Thyroid gland (tissue), 4 donors: ENCODE measurements at places on chromosomes 3 and 15.
A peak's percentile ranks its signal among the peaks of the same experiment; 100 is the strongest.

- DNase-seq = no peak
These were observed 32.1 kb downstream of the IMPG2 start for GRCh38 chr3:101288294-101288693.

DNA sequence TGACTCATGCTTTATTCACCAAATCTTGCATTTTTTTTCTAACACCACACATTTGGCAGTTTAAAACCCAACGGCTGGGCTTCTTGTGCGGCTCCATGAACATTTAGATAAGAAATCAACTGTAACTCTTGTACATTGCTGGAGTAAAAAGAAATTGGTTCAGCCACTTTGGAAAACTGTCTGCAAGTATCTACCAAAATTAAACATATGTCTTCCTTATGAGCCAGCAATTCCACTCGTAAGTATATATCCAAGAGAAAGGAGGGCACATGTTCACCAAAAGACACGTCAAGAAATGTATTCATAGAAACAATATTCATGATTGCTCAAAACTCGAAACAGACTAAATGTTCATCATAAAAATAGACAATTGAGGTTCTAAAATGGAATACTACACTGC, 291.9 kb upstream of the POU1F1 start:
- DNase-seq = no peak

DNA sequence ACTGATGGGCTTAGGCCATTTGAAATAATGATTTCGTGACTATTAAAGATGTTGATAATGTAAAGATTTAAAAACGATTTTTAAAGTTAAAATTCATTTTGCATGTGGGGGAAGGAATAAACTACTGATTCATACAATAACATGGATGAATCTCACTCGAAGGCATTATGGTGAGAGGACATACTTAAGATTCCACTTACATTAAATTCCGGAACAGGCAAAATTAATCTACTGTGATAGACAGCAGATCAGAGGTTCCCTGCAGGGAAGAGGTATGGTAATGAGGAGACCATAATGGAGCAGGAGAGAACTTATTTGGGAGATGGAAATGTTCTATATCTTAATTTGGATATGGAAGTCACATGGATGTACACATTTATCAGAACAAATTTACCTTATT, 28.4 kb upstream of the RAB6B start:
- no peak for DNase-seq

DNA sequence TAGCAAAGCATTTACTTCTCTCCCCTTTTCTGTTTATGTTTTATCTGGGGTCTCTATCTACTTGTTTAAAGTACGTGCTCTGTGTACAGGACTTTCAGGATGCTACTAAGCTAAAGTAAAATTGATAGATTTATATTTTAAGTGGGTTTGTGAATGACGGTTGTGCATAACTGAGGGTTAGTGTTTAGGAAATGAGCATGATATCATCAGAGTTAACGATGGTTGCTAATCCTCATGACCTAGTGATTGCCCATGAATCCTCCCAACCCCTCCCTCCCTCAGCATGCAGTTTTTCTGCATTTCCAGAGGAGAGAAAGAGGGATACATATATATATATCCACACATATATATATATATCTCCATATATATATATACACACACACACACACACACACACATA, 957.2 kb downstream of the TUSC7 start:
- DNase-seq = no peak

DNA sequence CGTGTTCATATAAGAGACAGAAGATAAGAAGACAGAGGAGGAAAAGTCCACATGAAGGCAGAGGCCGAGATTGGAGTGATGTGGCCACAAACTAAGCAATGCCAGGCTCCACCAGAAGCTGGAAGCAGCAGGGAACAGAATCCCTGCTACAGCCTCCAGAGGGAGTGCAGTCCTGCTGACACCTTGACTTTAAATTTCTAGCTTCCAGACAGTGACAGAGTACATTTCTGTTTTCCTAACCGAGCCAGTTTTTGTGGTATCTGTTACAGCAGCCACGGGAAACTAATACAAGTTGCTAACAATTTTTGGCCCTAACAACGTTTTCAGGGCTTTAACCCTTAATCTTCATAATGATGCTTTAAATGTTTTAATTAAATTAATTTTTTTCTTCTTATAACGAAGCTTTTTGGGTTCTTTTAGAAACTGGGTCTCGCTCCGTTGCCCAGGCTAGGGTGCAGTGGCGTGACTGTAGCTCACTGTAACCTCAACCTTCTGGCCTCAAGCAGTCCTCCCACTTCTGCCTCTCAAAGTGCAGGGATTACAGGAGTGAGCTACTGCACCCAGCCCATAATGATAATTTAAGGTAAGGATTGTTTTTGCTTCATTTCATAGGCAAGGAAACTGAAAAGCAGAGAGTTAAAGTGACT, 202.3 kb upstream of the PROK2 start:
- no peak for DNase-seq

DNA sequence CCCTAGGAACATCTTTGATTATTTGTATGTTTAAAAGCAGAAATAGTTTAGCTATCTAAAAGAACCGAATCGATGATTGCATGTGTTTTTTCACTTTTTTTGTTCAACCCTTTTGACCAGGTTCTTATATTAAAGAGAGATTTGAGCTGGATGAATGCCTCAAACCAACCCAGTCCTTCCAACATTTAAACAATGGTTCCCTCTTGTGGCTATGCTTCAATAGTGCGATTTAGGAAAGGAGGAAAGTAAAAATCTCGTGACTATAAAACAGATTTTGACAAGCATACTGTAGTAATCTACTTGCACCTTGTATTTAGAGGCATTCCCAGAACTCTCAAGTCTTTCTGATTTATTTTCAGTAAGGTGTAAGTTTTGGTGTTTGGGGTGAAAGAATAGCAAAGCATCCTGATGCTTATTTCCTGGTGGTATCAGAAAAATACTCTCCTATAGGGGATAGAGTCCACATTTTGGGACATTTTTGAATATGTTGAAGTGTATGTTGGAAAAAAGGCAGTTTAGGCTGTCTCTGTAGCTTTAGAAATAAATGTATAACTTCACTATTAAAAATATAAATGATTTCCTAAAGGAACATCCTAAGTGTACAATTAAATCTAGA, 159.6 kb upstream of the KCNH8 start:
- no peak for DNase-seq

DNA sequence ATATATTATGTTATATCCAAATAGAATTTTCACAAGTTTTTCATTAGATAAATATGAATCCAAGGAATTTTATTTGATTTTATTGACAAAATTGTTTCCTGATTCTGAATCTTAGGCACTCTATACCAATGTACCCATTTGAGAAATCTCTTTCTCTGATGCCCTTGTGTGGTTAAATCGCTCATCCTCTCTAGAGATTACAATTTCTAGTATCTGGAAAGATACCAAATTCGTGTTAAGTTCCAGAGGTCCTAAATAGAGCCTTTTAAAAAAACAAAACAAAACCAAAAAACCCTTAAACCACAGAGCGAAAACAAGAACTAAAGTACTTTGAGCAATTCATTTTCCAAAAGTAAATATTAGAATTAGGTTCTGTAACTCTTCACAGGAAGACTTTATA, 20.0 kb downstream of the SATB1 start:
- no peak for DNase-seq

DNA sequence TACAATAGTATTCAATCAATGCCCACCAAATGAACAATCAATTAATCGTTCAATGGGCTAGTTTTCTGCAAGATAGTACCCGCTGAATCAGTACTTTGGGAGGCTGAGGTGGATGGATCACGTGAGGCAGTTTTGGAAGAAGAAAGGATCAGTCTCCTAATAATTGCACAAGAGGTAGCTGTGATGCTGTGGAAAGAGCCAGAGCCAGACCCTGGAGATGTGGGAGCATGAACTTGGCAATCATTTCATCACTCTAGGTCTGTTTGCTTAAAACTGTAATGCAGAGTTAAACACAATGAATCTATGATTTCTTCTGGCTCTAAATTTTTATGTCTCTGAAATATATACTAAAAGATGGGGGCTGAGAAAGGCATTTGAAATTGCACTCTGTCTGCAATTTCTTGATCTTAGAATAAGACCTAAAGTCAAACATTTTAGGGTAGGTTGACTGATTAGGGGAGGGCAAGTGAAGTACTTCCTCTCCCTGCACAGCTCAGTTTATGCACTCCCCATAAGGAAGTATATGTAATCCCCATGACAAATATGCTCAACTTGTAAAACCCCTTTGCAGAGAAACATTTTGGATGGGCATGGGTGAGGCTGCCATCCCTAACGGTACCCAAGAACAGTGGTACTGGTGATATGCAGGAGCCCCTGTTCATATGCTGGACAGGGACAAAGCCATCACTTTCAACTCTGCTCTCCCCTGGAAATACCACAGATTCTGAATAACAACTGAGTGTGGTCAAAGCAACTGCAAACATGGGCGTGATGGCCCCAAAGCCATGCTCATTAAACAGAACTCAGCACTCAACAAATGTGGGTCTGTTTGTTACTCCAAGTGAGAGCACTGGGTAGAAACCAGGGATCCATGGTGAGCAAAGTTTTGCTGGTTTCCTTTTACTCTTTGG, 28.6 kb upstream of the SPATA12 start:
- DNase-seq = no peak

GRCh38 chr15:59615661-59616060, 4.1 kb downstream of the GCNT3 start:
- peak; percentile 57 for DNase-seq

DNA sequence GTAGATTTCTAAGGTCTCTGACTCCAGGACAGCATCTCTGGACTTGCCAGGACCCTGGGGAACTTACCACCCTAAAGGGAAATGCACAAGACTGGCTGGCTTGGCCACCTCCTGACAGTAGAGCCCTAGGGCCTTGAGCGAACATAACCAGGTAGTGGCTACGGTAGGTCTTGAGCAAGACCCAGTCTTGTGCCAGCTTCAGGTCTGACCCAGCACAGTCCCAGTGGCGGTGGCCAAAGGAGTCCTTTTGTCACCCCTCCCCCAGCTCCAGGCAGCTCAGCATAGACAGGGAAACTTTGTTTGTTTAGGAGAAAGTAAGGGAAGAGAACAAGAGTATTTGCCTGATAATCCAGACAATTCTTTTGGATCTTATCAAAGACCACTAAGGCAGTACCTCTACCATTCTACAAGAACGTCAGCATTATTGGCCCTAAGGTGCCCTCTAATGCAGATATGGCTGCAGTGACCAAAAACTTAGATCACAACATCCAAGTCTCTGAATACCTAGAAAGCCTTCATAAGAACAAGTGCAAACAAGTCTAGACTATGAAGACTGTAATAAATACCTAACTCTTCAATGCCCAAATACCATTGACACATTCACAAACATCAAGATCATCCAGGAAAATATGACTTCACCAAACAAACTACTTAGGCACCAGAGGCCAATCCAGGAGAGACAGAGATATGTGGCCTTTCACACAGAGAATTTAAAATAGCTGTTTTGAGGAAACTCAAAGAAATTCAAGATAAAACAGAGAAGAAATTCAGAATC, 38.7 kb upstream of the FBN1 start:
- no peak for DNase-seq

DNA sequence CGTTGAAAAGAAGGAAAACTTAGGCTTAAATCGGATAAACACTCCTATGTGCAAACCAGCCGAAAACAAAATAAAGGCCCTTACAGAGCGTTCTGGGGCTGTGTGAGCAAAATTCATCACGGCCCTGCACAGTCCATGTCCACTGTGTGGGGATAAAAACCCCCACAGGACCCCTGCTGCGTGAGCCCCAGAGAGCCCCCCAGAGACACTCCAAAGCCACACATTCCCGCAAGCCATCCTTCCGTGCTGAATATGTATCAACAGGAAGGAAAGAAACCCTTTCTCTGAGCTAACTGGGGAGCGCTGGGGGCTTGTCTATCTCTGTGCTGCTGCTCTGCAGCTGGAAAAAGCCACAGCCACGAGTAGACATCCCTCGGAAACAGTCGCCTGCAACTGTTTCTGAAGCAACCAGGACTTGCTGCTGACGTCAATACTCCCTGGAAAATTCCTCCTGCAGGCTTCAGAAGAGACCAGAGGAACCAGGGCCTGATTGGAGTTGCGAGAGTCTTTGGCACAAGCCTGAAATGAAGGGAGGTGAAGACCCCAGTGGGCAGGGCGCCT, 72.7 kb downstream of the NUP210 start:
- DNase-seq = no peak

- no peak for DNase-seq
These were observed at the start of gene RASL12 for GRCh38 chr15:65067645-65068402. Gene RASL12 (minus strand): TSS chr15:65067991. CDS start chr15:65067835, 156 bp downstream.

DNA sequence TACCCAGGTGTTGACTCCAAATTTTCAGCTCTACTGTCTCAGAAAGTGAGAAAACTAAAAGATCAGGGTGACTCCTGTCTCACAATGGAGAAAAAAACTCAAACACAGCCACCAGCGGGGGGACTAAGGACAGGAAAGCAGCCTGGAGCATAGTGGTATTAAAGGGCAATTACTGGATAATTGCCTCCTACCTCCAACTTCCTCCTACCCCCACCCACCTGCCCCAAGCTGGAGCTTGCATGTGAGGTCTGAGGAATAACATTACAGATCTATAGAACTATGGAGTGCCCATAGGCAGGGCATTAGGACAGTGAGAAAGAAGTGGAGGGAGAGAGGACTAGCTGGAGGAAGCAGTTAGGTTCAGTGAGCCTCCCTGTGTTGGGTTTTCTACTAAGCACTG, 2.7 kb upstream of the PCCB start:
- DNase-seq = no peak

DNA sequence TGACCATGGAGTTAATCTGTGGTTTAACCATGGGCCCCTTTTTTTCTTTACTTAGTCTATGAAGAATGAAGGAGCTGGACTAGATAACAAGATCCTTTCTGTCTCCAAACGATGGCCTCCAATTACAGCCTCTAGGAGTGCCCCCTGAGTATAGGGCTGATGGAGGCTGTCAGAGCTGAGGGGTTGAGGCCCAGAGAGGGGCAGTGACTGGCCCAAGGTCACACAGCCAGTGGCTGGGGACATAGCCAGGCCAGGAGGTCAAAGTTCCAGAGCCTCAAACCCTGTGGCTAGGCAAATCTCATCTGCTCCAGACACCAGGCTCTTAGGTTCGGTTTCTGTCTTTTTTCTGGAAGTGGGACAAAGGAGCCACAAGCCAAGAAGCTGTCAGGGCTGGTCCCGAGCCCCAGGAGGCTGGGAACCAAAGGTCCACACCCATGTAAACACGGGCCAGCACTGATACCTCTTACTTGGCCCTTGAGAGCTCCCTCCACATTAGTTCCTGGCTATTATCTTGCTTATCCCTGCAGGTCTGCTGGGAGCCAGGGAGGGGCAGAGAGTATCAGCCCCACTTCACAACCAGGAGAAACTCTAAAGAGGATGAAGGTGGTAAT, 10.3 kb downstream of the RHOV start:
- DNase-seq = no peak
